ENCODE measurements at places on chromosomes 7 and 10.

DNA sequence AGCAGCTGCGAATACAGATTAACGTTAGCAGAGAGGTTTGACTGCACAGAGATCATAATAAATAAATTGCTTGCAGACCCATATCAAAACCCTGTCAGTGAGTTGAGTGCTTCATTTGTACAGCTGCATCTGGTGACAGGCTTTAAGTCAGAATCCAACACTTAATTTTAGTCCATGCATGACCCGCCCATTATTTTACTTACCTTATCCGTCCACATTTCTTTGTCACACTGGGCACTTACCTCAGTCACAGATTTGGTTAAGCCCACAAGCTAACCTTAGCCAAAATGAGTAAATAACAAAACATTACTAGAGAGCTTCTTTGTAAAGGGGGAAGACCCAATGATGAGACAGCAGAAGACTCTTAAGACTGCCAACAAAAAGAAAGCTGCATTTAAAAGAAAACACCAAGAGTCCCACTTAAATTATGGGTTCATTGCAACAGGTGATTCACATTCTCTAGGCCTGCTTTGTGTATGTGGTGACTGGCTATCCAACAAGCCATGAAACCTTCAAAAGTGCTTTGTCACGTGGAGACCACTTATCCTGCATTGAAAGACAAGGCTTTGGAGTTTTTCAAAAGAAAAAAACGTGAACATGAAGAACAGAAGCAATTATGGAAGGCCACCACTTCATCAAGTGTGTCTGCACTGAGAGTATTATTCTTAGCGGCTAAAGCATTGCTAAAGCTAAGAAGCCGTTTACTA lies 32.2 kb downstream of the PHTF2 start:
- no peak for DNase-seq

DNA sequence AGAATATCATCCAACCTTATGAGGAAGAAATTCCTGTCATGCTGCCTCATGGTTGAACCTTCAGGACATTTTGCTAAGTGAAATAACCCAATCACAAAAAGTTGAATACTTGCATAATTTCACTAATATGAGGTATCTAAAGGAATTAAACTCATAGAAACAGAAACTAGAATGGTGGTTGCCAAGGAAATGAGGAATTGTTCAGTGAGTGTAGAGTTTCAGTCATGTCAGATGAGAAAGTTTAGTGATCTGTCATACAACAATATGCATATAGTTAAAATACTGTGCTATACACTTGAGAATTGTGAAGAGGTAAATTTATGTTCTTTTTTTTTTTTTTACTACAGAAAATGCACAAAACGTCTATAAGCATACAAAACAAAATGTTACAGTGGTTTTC lies 60.7 kb downstream of the R3HCC1L start:
- DNase-seq = no peak

DNA sequence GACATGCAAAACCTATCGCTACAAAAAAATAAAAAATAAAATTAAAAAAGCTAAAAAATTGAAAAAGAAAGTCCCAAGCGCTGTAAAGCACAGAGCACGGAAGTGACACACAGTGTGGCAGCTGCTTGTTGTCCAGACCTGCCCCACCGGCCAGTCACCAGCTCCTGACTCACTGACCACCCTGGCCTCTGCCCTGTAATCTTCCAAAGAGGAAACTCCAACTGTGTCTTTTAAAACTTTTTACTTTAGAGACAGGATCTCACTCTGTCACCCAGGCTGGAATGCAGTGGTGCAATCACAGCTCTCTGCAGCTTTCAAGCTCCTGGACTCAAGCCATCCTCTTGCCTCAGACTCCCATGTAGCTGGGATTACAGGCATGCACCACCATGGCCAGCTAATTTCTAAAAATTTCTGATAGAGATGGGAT lies 23.6 kb downstream of the GNA12 start:
- DNase-seq = no peak

DNA sequence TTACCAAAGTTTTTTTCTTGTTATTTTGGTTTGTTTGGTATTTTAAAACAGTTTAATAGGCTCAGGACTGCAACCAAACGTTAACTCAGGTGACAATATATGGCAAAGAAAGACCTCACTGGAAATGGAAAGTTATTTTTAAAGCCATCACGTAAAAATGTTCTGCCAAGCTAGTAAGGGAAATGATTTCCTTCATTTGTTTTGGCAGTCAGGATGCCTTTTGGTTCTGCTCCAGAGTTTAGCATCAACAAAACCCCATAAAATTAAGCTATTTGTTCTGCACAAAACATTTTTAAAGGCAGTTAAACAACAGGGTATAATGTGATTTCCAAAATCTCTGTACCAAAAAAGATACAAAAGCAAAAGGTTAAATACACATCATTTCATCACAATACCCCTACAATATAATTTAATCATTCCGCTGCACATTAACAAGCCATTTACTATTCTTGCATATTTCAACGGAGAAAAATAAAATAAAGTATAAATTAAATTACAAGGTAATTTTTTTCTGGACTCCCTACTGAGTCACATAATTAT lies 172.4 kb downstream of the SEMA3E start:
- no peak for DNase-seq

DNA sequence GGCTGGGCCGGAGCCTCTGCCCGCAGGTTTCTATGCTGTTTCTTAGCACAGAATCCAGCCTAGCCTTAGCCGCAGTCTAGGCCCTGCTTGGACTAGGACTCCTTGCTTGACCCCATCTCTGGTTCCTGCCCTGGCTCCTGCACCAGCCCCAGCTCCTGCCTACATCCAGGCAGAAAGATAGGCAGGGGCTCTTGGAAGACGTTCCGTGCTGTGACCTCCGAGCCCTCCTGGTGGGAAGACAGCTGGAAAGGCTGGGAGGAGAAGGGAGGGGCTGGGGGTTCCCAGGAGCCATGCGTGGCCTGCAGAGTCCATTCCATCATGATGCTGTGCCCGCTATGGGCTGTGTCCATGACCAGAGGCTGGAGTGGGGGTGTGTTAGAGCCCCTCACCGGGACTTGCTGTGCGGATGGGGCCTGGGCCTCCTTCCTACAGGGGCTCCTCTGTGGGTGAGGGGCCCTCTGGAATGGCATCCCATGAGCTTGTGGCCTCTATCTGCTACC lies 26.2 kb downstream of the RAMP3 start:
- DNase-seq = no peak

Measured in T-helper 1 cell (primary cell).